ENCODE measurements at places on chromosomes 11 and 22.

DNA sequence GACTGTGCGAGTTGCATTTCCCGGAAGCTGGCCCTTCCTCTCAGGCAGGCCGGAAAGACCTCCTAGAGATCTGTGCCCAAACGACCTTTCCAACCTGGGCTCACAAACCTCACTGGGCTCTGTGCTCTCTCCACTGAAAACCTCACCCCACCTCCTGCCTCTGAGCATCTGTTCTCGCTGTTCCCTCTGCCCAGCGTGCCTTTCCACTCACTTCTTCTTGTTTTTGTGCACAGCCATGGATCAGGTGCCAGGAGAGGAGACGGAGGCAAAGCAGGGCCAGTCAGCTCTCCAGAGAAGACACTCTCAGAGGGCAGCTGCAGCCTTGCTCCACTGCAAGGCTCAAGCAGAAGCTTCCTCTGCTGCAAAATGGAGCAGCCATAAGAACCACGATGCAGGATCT lies 10.9 kb upstream of the CPT1A start:
- DNase-seq = no peak

- no peak for DNase-seq
Observed at GRCh38 chr11:129418039-129418438, 42.4 kb downstream of the BARX2 start.

GRCh38 chr11:70834277-70834940 lies 418.0 kb downstream of the SHANK2 start:
- no peak for DNase-seq

GRCh38 chr22:36773935-36774334 lies 2.0 kb downstream of the IFT27 start:
- no peak for DNase-seq

DNA sequence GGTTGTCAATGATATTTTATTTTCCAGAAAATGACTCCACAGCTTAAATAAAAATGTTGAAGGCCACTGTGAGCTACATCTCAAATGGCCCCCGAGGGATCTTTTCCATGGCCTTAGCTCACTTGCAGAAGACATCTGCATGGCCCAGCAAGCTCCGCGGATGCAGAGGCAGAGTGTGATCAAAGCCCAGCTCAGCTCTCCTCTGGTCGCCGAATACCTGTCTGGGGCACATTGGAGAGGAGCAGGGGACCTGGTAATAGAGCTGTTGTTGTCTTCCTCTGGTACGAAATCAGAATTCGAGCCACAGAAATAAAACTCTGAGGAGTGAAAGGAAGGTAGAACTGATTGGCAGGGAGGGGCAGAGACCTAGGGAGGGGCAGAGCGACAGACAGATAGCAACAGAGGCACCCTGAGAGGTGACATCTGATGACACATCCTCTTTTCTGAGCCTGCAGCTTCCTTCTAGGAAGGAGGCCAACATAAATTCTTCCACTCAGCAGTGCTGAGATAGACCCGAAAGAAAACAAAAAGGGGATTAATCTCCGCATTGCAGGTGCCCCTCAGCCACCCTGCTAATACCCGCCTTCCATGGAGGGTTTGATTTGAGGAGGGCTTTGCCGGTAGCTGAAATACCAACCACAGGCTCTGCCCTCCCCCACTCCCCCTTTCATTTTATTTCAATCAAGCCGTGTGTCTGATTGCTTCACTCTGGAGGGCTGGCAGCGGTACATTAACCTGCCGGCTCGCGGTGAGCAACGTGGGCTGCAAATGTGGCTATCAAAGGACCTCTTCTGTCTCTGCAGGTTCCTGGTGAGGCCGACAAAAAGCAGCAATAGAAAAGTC lies 759.4 kb downstream of the OPCML start:
- DNase-seq = no peak

DNA sequence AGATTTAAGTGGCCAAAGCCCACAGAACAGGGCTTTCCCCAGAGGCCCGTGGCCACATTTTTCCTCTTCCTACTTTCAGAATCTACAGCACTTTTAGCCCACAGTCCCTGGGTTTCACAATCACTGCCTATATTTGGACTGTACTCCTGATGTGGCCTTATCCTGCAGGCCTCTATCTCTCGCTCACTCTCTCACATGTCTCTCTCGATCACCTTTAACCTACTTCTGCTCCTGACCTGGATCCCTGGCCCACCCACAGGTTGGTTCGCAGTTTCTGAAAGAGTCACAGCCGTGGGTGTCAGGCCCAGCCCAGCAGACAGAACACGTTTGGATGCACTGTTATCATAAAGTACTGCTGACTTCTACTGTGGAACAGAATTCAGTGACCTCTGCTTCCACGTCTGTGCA lies 55.5 kb downstream of the LARGE1 start:
- no peak for DNase-seq

- DNase-seq = peak; percentile 76
Observed at GRCh38 chr11:120336641-120337354, 585 bp downstream of the ARHGEF12 start.

- DNase-seq = no peak
Observed at GRCh38 chr11:20601221-20601914, 2.0 kb downstream of the SLC6A5 start.

DNA sequence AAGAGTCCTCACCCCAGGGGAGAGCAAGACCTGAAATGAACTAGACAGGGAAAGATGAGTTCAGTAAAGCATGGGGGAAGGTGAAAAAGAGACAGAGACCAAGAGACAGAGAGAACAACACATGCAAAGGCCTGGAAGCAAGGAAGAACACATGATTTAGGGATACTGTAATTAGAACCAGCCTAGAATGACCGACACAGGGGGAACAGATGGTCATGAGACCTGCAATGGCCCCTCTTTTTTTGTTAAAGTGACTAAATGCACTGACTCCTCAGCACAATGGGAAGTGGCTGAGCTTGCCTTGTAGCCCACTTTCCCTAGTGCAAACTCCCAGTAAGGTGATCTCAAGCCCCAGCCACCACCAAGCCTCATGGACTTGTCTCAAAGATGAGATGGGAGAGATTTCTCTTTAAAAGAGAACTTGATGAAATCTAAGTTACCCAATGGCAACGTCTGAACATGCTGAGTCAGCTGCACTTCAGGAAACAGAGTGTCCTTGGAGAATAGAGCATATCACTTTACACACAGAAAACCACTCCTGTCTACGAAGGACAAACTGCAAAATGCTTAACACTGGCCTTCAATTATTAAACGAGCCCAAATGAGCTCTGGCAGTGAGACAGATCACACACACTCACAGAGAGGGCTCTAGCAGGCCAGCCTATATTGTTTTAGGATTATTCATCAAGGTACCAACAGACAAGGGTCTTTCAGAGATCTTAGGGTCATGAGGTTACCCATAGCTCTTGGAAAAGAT lies 91.0 kb downstream of the SERGEF start:
- DNase-seq = no peak

- DNase-seq = no peak
Observed at GRCh38 chr11:133977067-133977677, 20.4 kb upstream of the IGSF9B start.

- no peak for DNase-seq
Observed at GRCh38 chr11:10149553-10149952, 144.5 kb downstream of the SBF2 start.

DNA sequence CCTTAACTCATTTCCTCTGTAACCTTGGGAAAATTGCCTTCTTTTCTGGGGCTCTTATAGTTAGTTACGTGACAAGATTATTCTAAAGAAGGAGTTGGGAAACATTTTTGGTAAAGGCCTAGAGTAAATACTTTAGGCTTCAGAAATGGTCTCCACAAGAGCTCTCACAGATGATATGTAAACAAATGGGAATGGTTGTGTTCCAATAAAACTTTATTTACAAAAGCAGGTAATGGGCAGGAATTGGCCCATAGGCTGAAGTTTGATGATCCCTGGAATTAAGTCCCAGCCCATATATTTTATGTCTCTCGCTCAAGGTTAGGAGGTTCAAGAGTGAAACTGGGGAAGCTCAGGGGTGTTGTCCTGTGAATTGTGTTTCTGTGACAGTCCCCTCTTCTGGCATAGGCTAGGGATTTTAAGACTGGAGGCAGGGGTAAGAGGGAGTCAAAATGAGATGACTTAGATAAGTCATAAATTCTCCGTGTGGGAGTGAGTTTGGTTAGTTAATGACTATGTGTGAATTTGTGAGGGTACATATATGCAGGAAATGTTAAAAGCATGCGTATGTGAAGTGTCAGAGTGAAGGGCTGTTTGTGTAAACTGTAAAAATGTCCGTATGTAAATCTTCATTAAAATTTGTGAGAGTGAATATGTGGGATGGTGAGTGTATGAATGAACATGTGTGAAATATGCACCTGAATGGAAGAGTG lies 7.4 kb upstream of the OR52B4 start:
- DNase-seq = no peak

- DNase-seq = no peak
Observed at GRCh38 chr11:44083433-44083832, 12.0 kb upstream of the EXT2 start.

- DNase-seq = no peak
Observed at GRCh38 chr11:104136861-104137260, 27.1 kb downstream of the PDGFD start.

GRCh38 chr11:111148953-111149352 lies 96.6 kb upstream of the POU2AF2 start:
- no peak for DNase-seq

- DNase-seq = no peak
Observed at GRCh38 chr22:25757686-25758085, 15.7 kb downstream of the MYO18B start.

- DNase-seq = peak; percentile 59
Observed at GRCh38 chr11:719214-720016, 13.4 kb downstream of the EPS8L2 start.

DNA sequence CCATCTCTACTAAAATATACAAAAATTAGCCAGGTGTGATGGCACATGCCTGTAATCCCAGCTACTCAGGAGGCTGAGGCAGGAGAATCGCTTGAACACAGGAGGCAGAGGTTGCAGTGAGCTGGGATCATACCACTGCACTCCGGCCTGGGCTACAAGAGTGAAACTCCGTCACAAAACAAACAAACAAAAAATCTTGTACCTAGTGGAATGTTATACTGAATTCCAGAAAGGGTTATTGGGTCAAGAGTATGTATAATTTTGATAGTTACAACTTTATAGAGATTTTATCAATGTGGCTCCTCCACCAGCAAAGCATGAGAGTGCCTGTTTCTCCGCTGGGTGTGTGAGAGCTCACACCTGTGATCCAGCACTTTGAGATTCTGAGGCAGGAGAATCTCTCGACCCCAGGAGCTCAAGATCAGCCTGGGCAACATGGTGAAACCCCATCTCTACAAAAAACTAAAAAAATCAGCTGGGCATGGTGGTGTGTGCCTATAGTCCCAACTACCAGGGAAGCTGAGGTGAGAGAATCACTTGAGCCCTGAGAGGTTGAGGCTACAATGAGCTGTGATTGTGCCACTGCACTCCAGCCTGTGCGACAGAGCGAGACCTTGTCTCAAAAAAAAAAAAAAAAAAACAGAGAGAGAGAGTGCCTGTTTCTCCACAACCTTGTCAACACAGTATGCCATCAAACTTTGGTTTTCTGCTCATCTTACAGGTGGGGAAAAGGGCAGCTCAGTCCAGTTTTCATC lies 12.7 kb upstream of the FOLR1 start:
- DNase-seq = no peak

- DNase-seq = no peak
Observed at GRCh38 chr11:19419021-19419750, 178.4 kb upstream of the E2F8 start.

- DNase-seq = no peak
Observed at GRCh38 chr11:72475381-72475780, 41.0 kb upstream of the CLPB start.

GRCh38 chr11:129457321-129457720 lies 81.7 kb downstream of the BARX2 start:
- no peak for DNase-seq

DNA sequence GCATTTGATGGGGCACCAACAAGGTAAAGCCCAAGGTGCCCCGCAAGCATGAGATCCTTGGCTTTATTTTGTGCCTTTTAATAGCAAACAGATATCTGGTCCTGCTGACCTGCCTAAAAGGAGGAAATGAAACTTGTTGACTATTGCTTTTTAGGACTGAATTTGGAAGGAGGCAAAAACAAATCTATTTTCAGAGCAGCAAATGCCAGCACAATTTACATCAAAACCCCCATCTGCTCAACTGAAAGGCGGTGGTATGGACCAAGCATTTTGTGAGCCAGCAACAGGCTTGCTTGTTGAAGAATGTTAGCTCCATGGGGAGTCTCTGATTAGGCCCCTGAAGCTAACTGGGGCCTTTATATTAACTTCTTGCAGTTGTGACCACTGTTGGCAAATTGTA lies 192.6 kb upstream of the E2F8 start:
- no peak for DNase-seq

- no peak for DNase-seq
Observed at GRCh38 chr11:57399221-57399620, 8.8 kb upstream of the PRG2 start.

- peak; percentile 90 for DNase-seq
Observed at GRCh38 chr11:78187366-78188285, 800 bp downstream of the KCTD21 start.

DNA sequence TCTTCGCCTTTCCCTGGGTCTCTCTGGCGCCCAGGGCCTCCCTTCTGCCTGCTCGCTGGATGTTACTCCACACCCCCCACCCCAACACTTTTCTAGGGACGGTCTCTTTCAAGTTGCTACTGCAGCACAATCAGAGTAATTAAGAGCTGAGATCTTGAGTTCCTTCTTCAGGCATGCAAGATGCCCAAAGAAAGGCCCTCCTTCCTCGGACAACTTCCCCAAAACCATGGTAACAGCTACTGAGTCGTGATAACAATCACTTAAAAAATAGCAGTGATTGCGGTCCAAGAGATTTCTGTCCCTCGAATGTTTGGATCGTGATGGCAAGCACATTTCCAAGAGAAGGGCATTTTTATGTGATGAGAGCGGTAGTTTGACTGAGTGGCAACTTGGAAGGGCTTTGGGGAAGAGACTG lies 638 bp upstream of the TENM4 start:
- DNase-seq = no peak

GRCh38 chr11:8333376-8333775 lies 69.7 kb upstream of the LMO1 start:
- DNase-seq = no peak

GRCh38 chr11:106410902-106411301 lies 333.4 kb downstream of the AASDHPPT start:
- no peak for DNase-seq

GRCh38 chr22:22933100-22933806 lies 45.6 kb downstream of the IGLL5 start:
- no peak for DNase-seq

DNA sequence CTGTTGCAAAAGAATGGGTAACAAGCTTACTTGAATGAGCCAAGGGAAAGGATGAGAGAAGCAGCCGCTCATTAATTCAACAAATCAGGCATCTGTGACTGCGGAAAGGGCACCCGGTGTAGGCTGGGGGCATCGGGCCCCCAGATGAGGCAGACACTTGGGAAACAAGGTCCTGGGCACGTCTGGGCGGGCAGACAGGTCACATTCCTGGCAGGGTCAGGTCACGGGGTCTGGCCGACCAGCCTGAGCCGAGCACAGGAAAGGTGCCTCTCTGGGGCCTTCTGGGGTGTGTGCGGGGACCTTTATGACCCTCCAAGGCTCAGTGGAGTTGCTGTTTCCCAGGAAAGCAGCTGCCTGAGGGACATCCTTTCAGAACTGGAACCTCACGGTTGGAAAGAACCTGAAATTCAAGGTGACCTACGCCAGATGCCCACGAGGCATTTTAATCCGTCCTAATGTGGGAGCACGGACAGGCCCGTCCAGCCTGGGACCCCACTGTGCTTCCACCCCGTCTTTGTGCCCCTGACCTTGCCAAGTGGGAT lies 57.1 kb downstream of the ST14 start:
- no peak for DNase-seq

- DNase-seq = no peak
Observed at GRCh38 chr22:42678894-42679293, 29.7 kb upstream of the CYB5R3 start.

GRCh38 chr11:72629266-72629665 lies 45.0 kb downstream of the PDE2A start:
- no peak for DNase-seq

Data from activated effector memory CD4-positive, alpha-beta T cell treated with anti-CD3 and anti-CD28 coated beads, Interleukin-2, amount 50 U/mL, for 16 hours (primary cell).